ENCODE measurements at places on chromosomes 16 and 17.

DNA sequence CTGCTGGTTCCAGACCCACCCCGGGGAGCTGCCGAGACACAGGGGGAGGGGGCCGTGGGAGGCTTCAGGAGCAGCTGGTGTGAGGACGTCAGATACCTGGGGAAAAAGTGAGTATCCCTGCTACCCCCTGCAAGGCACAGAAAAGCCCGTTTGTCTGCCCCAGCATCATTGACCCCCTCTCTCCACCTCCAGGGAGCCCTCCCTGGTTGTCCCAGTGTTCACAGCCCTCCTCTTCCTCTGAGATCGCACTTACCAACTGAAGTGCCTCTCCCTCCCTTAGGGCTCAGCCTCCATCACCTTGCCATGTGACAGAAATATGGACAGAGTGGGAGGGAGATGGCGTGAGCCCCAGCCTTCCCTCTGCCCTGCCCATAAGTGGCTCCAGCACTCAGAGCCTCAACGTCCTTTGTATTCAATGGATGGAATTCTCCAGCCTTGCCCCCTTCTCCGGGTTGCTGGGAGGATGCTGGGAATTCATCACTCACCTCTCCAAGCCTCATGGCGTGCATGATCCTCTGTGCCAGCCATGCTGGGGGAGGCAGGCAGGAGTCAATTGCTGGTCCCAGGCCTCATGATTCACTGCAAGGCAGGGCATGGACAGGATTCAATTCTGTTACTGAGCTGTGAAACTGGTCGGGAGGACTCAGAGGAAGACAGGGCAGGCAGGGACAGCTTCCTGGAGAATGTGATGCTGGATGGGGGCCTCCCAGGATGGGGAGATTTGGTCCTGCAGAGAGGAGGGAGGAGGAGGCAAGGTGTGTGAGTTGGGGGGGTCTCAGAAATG is 14.6 kb downstream of the SPNS3 start:
- DNase-seq = no peak

GRCh38 chr17:48630009-48630924 is 4.1 kb upstream of the HOXB9 start:
- no peak for DNase-seq

GRCh38 chr16:84043486-84044117 is 1.0 kb upstream of the SLC38A8 start:
- DNase-seq = no peak

GRCh38 chr17:59496178-59496577 is 69.2 kb upstream of the DHX40 start:
- no peak for DNase-seq

DNA sequence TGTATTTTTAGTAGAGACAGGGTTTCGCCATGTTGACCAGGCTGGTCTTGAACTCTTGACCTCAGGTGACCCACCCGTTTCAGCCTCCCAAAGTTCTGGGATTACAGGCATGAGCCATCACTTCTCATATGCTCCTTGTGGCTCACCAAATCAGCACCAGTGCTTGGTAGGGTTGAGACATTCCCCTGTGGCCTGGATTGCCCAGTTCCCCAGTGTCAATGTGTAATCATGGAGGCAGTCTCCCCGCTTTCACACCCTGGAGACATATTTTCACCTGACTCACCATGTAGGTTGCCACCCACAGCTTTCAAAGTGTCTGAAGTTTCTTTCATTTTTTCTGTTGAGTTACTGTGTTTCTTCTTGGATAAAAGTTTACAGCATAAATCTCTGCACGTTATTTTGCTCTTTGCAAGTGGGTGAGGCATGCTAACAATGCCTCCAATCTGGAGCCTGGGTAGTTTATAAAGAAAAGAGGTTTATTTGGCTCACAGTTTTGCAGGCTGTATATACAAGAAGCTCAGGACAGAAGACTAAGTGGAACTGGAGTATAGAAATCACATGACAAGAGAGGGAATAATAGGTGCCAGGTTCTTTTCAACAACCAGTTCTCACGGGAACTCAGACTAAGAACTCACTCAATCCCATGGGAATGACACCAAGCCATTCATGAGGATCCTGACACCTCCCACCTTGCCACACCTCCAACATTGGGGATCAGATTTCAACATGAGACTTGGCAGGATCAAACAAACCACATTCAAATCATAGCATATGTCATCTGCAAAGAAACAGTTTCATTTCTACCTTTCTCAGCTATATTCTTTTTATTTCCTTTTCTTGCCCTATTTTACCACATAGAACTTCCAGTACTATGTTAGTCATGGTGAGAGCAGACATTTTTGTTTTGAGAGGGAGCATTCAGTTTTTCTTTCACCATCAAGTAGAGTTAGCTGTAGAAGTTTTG is 113.2 kb downstream of the PHKB start:
- no peak for DNase-seq

- no peak for DNase-seq
Measured at GRCh38 chr17:12983991-12984884, 33.6 kb downstream of the ELAC2 start.
